Activated CD4-positive, alpha-beta T cell treated with anti-CD3 and anti-CD28 coated beads, Interleukin-2, amount 10 ng/mL, durations not matched to agents 24 days and 14 days (primary cell): ENCODE measurements at places on chromosomes 16 and 17.

DNA sequence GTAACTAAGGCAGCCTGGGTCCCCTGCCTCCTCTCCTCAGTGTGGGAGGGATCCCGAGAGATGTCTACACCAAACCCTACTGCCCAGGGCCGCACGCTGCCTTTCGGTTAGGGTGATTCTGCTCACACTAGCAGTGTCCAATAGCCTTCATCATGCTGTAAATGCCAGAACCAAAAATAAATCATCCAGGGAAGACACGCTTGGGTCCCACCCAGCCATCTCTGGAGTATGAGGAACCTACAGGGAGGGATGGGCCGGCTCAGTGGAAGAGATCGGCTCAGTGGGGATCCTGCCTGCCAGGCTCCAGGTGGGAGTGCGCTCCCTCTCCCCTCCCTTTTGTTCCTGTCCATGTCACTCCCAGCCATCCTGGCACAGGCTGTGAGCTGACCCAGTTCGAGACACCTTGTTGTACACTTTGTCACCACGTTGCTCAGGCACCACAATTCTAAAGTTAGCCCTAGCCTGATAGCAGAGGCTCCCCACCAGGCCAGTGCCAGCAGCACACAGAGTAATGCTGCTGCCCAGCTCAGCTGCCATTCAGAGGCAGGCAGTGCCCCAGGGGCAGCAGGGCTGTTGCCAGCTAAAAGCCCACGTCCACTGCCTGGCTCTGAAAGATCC lies 24.5 kb downstream of the PEMT start:
- no peaks in the 10 kb centered on the region for H3K4me1 ChIP-seq
- no peaks in the 10 kb centered on the region for H3K36me3 ChIP-seq

DNA sequence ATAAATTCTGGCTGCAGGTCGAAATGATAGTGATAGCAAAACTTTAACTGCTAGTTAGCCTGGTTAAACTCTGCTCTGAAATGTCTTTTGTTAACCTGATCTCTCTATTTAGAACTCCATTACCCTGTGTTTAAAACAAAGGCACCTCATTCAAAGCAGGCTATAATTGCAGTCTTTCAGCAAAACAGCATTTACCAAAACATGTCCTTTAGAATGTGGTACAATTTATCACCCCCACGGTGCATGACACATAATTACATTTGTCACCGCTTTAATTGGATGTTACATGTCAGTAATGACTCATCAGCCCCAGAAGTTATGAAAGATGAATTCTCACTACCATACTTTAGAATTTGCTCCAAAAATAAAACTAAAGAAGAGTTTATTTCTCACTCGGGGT lies 295.4 kb downstream of the TOX3 start:
- H3K4me1 ChIP-seq = no peaks in the 10 kb centered on the region
- H3K36me3 ChIP-seq = no peaks in the 10 kb centered on the region
- no peaks in the 10 kb centered on the region for H3K27me3 ChIP-seq
- no peak overlapping the region for H3K4me3 ChIP-seq
- DNase-seq = no peak
- H3K27ac ChIP-seq = no peak overlapping the region

DNA sequence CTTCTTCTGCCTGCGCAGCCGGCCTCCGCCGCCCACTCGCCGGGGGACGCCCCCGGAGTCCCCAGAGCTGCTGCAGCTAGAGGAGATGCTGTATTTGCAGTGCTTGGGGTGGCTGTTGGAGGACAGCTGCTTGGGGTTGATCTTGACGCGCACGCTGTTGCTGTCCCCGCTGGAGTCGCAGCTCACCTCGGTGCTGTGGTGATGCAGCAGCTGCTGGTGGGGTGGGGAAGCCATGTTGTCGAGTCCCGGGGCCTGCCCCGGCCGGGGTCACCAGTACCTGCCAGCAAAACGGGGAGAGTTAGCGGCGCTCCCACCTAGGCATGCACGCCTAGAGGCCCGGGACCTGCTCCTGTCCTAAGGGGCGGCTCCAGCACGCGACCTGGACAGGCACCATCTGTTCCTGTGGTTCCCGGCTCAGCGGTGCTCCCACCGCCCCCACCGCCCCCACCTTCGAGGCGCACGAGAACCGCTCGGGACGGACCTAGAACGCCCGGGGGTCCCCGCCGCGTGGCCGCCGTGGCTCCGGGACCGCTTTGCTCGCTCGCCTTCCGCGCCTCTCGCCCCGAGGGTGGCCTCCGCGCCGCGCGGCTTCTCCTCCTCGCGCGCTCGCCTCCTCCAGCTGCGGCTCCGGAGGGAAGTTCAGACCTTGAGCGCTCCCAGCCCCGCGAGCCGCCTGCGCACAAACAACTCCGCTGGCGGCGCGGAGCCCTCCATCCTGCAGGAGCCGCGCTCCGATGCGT lies 863 bp downstream of the ADCY9 start:
- peak; percentile 84 for DNase-seq
- peak overlapping the region; percentile 81 for H3K4me3 ChIP-seq
- H3K36me3 ChIP-seq = peaks cover 19% of the 10 kb centered on the region
- H3K4me1 ChIP-seq = peaks cover 42% of the 10 kb centered on the region
- peaks cover 10% of the 10 kb centered on the region for H3K27me3 ChIP-seq
- H3K27ac ChIP-seq = no peak overlapping the region

- no peaks in the 10 kb centered on the region for H3K27me3 ChIP-seq
- no peak for DNase-seq
- peaks cover 21% of the 10 kb centered on the region for H3K36me3 ChIP-seq
- peaks cover 42% of the 10 kb centered on the region for H3K4me1 ChIP-seq
- H3K4me3 ChIP-seq = peak overlapping the region; percentile 62
These were observed 10.3 kb downstream of the LYRM1 start for GRCh38 chr16:20910781-20911321.

DNA sequence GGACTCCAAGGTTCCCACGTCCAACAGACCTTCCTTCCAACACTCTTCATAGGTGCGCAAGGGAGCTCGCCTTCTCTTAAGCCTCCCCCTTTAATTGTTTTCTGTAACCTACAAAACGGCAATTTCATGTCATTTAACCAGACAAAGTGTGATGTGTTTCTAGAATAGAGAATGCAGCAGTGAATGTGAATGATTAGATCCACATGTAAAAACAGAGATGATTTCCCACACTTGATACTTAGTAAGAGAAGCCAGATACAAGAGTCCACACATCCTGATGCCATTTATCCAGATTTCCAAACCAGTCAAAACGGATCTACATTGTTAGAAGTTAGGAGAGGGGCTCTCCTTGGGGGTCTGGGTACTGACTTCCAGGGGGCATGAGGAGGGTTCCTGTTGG lies 89.3 kb downstream of the IRF8 start:
- no peaks in the 10 kb centered on the region for H3K36me3 ChIP-seq
- H3K27ac ChIP-seq = peak overlapping the region; percentile 99
- H3K4me3 ChIP-seq = peak overlapping the region; percentile 81
- DNase-seq = no peak
